ENCODE measurements at places on chromosomes 12 and 14.

GRCh38 chr14:90137807-90138206, 76.0 kb downstream of the KCNK13 start:
- DNase-seq, result no peak

DNA sequence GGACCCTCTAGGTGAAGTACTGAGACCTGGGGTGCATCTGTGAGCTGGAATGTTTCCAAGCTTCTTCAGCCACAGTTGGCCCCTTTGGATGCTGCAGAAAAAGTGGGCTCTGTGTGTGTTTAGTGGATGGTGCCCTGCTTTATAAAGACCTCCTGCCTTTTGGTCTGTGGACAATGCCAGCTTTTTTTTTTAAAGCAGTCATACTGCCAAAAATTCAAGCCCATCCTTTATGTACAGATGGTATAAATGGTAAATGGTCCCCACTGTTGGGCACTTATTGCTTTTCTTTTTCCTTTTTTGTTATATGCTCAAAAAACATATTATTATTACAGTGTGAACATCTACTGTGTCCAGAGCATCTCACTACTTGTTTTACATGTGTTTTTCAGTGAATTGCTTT, 81.1 kb downstream of the SMOC1 start:
- no peak for DNase-seq

GRCh38 chr14:47524524-47524923, 150.9 kb downstream of the MDGA2 start:
- no peak for DNase-seq

DNA sequence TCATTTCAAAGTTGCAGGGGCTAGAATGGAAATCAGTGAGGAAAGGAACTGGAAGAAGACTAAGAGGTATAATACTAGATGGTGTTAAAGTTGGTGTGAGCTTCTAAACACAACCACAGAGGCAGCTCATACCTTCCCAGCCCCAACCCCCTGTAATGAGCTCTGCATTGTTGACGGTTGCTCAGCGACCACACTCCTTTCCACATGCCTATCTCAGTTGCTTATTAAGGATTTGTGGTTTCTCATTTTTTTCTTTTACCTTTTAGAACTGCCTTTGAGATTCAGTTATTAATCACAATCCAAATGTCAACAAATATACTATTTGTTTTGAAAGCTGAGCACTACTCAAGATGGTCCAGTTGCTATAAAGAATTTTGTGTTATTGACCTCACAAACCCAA, 62.1 kb upstream of the KIF21A start:
- no peak for DNase-seq

GRCh38 chr12:129870796-129871195, 33.0 kb downstream of the TMEM132D start:
- no peak for DNase-seq

DNA sequence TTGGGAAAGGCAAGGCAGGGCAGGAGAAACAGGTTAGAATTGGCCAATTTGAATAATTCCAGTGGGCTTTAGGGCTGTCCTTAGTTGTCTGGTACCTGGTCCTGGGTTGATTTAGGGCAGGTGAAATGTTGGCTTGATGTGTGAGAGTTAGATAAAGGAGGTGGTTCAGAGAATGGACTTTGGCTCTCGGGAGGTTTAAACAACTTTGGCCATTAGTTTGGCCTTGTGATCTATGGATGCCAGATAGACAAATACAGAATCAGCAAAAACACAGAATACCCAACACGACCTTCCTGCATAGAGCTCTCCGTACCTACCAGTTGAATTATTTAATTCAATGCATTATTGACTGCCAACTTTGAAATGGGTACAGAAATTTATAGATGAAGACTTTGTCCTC, 35.1 kb downstream of the SCN8A start:
- DNase-seq, result no peak

- DNase-seq, result no peak
These were observed 60.7 kb upstream of the PYGL start for GRCh38 chr14:51004801-51005526.

- DNase-seq, result no peak
These were observed 3.7 kb downstream of the PPP4R4 start for GRCh38 chr14:94177806-94178205.

GRCh38 chr14:43790681-43791080, 716.4 kb downstream of the FSCB start:
- no peak for DNase-seq

GRCh38 chr12:2501464-2502191, 293.1 kb upstream of the FKBP4 start:
- no peak for DNase-seq

DNA sequence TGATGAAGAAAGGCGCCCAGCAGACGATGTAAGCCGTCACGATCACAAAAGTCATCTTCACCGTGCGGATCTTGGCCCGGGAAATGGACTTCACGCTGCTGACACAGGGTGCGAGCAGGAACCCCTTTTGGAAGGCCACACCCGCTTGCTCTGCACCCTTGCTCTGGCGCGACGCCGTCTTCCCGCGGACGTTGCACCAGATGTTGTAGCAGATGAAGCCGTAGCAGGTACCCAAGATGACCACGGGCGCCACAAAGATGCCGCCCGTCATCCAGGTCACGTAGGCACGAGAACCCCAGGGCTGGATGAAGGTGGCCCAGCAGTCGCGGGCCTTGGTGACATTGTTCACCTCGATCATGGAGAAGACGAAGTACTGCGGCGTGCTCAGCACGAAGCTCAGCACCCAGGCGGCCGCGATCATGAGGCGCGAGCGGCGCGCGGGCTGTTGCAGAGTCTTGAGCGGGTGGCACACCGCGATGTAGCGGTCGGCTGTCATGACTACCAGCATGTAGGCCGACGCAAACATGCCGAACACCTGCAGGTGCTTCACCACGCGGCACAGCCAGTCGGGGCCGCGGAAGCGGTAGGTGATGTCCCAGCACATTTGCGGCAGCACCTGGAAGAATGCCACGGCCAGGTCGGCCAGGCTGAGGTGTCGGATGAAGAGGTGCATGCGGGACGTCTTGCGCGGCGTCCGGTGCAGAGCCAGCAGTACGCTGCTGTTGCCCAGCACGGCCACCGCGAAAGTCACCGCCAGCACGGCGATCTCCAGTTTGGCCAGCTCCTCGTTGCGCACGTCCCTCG, 890 bp downstream of the AVPR1A start:
- no peak for DNase-seq

DNA sequence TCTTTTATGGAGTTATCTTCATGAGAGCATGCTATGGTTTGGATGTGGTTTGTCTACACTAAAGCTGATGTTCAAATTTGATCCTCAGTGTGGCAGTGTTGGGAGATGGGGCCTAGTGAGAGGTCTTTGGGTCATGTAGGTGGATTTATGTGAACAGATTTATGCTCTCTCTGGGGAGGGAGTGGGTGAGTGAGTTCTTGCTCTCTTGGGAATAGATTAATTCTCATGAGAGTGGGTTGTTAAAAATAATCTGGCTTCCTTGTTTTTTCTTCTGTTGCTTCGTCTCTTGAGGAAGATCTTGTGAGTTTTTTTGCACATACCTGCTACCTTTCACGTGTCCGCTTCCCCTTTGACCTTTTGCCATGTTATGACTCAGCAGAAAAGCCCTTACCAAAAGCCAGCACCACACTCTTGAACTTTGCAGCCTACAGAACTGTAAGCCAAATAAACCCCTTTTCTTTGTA, 20.5 kb downstream of the DERA start:
- DNase-seq, result no peak

GRCh38 chr14:88225721-88226120, 97.3 kb downstream of the KCNK10 start:
- DNase-seq, result no peak

DNA sequence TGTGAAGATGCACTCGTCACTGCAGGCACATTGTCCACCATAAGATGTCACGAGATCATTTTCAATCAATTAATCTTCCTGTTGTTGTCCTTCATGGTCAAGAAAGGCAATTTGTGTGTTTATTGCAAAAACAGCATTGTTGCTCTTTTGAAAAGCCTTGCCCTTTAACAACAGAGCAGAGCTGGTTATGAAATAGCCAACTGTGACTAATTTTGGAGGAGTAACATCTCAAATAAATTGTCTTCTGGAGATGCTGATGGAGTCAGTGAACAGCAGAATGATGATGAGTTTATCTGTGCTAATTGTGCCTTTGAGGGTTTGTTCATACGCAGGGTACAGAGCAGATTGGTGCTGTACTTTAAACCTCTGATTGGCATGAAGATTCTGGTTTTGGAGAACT, 88.3 kb upstream of the E2F7 start:
- DNase-seq, result no peak

Measured in stimulated activated CD8-positive, alpha-beta memory T cell treated with anti-CD3 and anti-CD28 coated beads, Interleukin-4, amount 100 ng/mL, for 1 hour (primary cell).